Fibroblast of skin of right biceps (primary cell): ENCODE measurements at places on chromosomes 1 and 21.

GRCh38 chr21:16597753-16598152 is 868.0 kb downstream of the USP25 start:
- no peak for DNase-seq

DNA sequence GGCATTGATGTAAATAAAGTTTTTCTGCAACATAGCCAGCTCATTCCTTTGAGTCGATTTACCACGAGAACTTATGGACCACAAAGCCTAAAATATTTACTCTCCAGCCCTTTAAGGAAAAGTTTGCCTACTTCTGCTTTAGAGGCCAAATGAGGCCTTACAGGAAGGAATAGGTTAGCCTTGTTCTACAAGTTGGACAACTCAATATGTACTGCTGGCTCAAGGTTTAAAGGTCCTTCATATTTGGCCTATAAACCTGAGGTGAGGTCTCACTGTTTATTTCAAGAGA is 144.5 kb upstream of the DNAH14 start:
- peak; percentile 61 for DNase-seq

- DNase-seq, result no peak
Observed at GRCh38 chr1:159949981-159950381, 4.1 kb downstream of the SLAMF9 start.

DNA sequence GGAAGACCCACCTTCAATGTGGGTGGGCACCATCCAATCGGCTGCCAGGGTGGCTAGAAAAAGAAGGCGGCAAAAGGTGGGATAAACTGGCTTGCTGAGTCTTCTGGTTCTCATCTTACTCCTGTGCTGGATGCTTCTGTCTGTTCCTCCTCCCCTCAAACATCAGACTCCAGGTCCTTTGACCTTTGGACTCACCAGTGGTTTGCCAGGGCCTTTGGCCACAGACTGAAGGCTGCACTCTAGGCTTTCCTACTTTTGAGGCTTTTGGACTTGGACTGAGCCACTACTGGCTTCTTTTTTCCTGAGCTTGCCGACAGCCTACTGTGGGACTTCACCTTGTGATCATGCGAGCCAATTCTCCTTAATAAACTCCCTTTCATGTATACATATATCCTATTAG is 55.9 kb downstream of the VCAM1 start:
- DNase-seq, result no peak

- DNase-seq, result no peak
Observed at GRCh38 chr1:198929111-198929604, 290.3 kb downstream of the PTPRC start.

DNA sequence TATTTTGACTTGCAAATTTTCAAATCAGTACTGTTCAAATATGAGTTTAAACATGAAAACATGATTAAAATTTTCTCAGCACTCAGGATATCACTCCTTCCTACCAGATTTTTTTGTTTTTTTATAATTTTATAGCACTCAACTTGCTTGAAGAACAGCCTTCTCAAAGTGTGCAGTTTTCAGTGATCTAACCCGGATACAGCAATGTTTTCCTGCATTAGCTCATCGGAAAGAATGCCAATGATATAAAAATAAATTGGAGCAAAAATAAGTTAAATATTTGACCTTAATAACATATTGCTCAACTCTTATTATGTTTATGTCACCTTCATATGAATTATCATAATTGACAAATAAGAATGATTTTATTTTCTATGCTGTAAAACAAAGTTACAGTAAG is 766.8 kb downstream of the USP25 start:
- no peak for DNase-seq

- peak; percentile 59 for DNase-seq
Observed at GRCh38 chr1:53198241-53198651, 1.6 kb downstream of the CPT2 start.

GRCh38 chr1:29811247-29811646 is 574.9 kb downstream of the PTPRU start:
- DNase-seq, result no peak

DNA sequence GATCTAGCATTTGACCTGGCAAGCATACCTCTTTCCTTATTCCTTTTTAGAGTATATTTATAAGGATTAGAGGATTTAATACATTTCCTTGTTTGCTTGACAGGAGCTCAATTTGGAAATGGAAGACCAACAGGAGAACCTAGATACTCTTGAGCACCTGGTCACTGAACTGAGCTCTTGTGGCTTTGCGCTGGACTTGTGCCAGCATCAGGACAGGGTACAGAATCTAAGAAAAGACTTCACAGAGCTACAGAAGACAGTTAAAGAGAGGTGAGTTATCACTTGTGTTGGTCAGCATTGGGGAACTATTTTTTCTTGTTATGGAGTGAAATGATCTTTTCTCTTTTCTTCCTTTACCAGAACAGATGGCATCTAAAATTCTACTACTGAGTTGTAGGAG is 123.4 kb upstream of the BMP8A start:
- no peak for DNase-seq

DNA sequence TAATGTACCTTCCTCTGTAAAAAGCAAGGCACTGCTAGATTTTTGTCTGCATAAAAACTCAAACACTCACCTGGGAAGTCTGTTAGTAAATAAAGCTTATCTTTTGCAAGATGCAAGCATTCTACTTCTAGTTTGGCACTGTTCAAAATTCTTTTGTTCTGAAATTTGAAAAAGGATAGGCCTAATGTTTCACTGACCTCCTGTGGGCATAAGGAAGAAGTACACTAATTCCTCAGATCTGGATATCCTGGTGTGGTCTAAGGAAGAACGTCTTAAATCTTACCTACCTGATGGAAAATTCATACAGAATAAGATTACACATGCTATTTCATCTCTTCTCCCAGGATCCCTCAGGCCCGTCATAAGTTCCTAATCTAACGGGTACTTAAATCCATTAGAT is 93.5 kb upstream of the CAMK1G start:
- DNase-seq, result peak; percentile 37

DNA sequence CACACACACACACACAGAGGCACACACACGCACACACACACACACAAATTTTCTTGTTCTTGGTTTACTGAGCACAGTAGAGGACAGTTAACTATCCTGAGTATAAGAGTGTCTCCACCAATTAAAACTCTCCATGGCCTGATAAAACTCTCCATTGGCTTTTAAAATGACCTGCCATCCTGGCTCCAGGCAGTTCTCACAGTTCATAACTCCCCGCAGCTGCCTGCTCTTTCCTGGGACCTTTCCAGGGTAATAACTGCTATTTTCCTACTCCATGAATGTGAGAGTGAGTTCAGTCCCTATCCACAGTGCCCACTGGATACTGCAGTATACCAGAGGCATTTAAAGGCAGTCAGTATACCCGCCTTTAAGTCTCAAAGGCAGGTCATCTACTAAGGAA is 351.5 kb downstream of the PLPP3 start:
- no peak for DNase-seq

- DNase-seq, result no peak
Observed at GRCh38 chr1:6446665-6447015, 19.3 kb downstream of the TNFRSF25 start.

- DNase-seq, result no peak
Observed at GRCh38 chr1:53559854-53560580, 100.8 kb downstream of the DMRTB1 start.

- DNase-seq, result peak; percentile 77
Observed at GRCh38 chr1:24949331-24949881, 19.3 kb upstream of the RUNX3 start.

DNA sequence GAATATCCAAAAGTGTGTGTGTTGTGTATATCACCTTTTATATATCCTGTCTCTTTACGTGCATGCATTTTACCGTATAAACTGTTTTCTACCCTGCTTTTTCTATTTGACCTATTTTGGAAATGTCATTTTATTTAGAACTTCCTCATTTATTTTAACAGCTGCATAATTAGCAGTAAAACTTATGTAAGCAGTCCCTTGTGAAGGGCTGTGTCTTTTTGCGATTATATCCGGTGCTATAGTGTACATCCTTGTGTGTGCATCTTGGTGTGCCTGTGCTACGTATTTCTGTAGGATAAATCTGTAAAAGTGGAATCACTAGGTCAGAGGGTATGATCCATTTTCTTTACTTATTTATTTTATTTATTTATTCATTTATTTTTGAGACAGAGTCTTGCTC is 7.2 kb downstream of the LGALS8 start:
- DNase-seq, result no peak

GRCh38 chr1:97245682-97246081 is 524.1 kb downstream of the PTBP2 start:
- no peak for DNase-seq

GRCh38 chr1:193905288-193906085 is 719.1 kb upstream of the B3GALT2 start:
- DNase-seq, result peak; percentile 8

- DNase-seq, result no peak
Observed at GRCh38 chr1:230778916-230779590, 31.9 kb downstream of the CAPN9 start.

DNA sequence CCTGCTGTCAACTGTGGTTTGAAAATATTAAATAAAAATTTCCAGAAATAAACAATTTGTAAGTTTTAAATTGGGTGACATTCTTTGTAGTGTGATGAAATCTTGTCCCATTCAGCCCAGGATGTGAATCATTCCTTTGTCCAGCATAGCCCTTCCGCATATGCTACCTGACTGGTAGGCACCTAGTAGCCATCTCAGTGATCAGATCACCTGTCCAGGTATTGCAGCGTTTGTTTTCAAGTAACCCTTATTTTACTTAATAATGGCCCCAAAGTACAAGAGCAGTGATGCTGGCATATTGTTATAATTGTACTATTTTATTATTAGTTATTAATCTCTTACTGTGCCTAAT is 351.6 kb upstream of the B3GALT2 start:
- no peak for DNase-seq

DNA sequence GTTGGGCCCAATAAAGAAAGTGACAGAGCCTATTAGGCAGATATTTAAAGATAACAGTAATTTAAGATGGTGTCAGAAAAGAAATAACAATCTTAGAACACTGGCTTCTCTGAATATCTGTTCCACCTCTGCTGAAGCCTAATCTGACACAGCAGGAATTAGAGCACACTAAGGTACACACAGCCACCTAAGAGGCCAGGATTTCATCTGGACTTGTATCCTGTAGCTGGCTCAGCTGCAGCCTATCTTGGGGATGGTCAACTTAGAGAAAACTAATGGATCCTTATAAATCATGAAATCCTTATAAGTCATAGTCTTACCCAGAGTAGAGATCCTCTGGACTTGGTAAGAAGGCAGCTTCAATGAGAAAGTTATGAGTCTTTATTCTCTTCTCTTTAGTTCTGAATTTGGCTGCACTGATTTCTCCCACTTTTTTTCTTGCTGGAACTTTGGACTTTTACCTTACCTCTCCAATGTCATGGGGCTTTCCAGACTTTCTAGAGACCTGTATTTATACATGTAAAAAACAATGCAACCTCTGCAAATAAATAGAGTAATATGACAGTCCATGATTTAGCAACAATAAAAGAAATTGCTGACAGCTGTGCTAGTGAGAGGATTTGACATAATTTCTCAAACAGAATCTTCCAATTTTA is at the start of gene GBP7:
TSS of gene GBP7 (minus strand) at position 403 of the 656 bp plus-strand sequence. CDS start 4,068 bp downstream, outside the sequence.
- no peak for DNase-seq

GRCh38 chr1:1760715-1761114 is 17.6 kb downstream of the NADK start:
- no peak for DNase-seq

DNA sequence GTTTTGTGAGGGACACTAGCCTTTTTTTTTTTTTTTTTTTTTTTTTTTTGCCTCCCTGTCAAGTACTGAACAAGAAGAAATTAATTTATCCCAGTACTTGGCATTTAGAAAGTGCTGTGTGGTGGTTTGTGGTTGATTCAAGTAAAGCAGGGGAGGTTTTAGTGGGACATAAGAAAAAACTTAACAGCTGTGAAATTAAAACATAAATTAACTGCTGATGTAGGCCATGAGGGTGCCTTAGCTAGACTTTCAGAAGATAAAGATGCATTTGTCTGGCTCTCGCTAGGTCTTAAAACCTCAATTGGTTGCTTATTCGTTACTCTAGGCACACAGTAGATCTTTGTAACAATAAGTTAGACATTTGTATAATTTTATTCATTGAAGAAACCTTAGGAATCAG is 52.3 kb downstream of the SPATA46 start:
- DNase-seq, result no peak

GRCh38 chr1:57400048-57400447 is 23.8 kb downstream of the DAB1 start:
- DNase-seq, result no peak

- DNase-seq, result peak; percentile 65
Observed at GRCh38 chr1:248906753-248907661, 972 bp downstream of the PGBD2 start.

- DNase-seq, result peak; percentile 28
Observed at GRCh38 chr1:111032295-111032897, 68.7 kb upstream of the LRIF1 start.

DNA sequence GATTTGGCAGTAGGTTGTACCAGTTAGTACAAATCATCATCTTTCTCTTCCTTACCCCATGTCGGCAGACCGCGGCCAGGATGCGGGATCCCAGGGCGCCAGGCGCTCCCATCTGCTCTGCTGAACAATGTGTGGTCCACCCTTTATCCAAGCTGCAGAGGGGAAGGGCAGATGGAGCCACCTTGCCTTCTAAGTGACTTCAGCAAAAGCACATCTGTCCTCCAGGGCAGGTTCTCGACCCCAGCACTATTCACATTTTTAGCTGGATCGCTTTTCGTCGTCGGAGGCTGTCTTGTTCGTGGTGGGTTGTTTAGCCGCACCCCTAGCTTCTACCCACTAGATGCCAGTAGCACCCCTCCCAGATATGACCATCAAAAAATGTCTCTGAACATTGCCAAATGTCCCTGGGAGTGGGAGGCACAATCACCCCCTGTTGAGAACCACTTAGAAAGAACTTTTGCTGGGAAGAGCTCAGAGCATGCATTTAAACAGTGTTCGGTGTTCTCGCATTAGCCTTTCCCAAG is 58.1 kb upstream of the SIM2 start:
- DNase-seq, result no peak

DNA sequence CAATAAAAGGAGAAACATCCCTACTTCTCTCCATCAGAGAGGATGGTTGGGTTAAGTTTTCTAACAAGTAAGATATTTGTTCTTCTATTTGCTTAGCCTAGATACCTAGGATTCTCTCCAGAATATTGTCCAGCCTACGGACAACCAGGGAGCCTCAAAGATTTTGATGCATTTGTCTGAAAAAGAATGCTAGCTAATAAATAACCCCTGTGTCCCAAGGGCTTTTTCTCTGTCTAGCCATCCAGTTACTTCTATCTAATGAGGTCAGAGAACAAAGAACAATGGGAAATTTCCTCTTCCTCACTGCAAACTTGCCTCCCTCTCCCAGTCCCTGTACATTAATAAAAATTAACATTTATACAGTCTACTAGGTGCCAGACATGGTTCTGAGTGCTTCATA is 810 bp downstream of the RGS5 start:
- no peak for DNase-seq
